ENCODE measurements at places on chromosomes 7 and 10.

GRCh38 chr10:78491812-78492211 is 458.1 kb downstream of the RPS24 start:
- no peak for DNase-seq

- no peak for DNase-seq
These were observed 48.0 kb upstream of the DAGLB start for GRCh38 chr7:6495597-6496262.

DNA sequence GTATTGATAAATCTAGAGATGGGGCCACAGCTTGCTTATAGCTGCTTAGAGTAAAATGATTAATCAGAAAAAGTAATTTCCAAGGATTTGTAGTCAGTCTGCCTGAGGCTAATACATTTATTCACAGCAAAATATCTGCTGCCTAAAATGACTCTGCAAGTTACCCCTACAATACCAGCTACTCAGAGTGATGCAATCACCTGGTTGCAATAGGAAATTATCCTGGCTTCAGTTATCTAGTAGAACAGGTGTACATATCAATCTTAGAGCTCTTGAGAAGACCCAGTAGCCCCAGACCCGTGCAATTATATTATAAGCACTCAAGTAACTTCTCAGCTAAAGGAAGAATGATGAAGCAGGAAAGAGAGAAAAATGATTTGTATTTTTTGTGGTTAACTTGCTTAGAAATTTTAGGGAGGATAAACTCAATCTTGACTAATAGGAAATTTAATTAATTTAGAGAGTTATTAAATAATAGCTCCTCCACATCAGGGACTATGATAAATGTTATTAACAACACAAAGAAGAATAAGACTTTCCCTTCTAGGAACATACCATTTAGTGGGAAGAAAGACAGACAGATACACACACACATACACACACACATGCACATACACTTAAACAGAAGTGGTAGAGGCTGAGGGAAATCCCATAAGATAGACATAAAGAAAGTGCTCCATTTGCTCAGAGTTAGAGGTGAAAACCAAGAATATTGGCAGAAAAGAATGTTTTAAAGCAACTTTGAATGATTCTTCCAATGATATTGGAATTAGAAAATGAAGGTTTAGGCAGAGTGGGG is 140.4 kb upstream of the PRSS1 start:
- no peak for DNase-seq

DNA sequence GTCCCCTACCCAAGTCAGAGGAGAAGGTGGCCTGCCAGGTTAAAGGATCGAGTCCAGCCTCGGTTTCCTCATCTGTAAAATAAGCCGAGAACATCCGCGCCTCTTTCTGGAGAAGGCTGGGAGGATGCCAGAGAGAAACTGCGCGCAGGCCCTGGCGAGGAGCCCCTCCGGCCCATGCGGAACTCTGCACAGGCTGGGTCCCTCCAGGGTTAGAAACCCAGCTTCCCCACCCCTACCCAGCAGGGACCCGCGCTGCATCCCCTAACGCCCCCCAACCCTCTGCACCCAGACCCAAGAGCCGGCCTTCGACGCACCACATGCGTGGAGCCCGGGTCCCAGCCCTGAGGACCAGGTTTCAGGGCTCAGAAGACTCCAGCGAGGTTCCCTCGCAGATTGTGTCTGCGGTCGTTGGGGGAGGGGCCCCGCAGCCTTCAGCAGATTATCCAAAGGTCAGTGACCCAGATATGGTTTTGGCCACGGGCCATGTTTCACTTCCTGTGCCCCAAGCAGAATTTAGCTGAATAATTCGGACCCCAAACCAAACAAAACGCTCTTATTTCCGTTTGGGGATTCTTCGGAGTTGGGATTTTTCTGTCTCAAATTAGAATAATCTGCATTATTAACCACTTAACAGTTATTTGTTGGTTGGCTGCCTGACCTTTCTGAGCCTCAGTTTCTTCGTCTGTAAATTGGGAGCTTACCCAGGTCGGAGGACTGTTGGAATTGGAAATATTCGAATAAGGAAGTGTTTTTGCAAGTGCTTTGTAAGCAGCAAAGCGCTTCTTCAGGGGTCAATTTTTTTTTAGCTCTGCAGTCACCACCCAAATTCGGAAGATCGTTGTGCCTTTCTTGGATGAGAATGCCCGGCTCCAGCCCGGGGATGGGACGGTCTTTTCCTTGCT is 167.7 kb downstream of the UBE2H start:
- DNase-seq: no peak

- no peak for DNase-seq
These were observed 41.0 kb downstream of the ZEB1 start for GRCh38 chr10:31359979-31360378.

DNA sequence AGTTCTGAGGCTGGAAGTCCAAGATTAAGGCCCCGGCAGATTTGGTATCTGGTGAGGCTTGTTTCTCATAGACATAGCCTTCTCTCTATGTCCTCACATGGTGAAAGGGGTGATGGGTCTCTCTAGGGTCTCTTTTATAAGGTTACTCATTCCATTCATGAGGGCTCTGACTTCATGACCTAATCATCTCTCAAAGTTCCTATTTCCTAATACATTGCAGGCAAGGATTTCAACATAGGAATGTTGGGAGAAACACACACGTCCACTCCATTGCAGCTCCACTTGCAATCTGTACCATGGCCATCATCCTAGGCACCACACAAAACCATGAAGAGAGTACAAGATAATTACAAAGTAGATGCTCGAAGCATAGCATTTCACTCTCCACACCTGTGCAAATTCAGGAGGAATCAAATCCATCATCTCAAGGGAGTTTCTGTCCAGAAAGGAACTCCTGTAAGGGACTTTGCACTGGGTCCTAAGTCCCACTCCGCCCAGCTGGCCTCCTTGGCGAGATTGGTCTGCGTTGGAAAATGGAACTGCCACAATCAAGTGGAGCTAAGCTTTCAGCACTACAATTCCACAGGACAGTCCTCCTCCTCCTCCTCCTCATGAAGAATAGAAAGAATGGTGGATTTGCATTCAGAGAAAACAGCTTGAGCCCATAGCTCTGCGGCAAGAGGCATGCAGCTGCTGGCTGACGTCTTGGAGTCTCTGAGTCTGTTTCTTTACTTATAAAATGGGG is 8.8 kb downstream of the DDC start:
- no peak for DNase-seq

DNA sequence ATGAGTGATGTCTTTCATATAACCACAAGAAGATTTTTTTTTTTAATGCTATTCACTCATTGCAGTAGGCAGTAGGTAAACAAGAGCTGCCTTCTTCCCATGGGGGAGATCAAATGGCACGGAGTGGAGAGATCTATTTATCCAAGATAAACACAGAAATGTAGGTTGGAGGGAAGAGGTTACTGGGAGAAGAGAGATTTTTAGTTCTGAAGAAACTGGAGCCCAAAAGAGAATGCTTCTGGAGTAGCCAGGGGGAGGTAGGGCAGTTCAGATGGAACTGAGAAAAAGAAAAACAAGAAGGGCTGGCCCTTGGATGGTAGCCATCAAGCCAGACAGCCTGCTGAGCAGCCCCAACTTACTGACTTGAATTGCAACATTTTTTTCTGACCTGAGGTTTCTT is 270.1 kb upstream of the TPK1 start:
- no peak for DNase-seq

GRCh38 chr10:75497997-75498883 is 66.8 kb downstream of the LRMDA start:
- no peak for DNase-seq

- no peak for DNase-seq
These were observed 7.2 kb downstream of the TAF6 start for GRCh38 chr7:100111914-100112313.

DNA sequence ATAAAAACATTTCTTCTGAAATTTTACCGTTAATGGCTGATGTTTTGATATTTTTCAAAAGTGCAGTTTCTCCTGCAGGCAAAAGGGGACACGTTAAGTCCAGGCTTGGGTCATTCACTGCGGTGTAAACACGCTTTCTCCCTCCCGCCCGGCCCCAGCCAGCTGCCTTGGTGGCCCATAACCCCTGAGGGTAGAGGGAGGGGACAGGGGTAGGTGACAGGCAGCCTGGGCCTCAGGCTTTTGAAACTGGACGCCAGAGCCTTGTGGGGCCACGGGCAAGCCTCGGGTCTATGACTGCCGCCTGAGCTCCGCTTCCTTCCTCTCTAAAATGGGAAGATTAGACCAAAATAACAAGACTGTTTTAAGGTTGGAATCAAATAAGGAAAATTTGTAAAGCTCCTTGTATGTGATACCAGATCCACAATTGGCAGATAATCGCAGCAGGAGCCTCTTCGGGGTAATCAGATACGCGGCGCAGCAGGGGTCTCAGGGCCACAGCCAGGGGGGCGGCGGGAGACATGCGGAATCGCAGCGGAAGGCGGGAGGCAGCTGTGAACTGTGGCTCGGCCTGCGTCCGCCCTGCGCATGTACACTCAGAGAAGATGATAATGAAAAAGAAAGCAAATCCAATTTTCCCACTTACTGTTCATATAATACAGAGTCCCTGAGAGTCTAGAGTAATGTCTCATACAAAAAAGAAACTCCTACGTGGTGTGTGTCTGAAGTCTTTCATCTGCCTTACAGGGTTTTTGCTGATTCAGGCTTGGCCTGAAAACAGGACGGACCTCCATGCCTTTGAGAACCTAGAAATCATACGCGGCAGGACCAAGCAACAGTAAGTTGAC is 138.3 kb downstream of the EGFR start:
- DNase-seq: no peak

DNA sequence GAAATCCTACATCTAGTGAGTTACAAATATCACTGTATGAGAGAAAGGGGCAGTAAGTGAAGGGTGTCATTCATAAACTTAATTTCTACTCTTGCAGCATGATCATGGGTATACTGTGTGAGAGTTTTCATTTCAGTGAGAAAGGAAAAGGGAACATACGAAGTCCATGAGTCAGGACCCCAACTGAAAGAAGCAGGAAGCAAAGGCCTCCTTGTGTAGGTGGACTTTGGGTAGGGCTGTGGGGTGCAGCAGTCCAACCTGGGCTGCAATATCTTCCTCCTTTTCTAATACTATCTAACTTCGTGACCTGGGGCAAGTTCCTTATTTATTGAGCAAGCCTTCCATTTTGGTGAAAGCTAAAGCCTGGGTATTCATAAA is 248.2 kb upstream of the TCF7L2 start:
- DNase-seq: no peak

DNA sequence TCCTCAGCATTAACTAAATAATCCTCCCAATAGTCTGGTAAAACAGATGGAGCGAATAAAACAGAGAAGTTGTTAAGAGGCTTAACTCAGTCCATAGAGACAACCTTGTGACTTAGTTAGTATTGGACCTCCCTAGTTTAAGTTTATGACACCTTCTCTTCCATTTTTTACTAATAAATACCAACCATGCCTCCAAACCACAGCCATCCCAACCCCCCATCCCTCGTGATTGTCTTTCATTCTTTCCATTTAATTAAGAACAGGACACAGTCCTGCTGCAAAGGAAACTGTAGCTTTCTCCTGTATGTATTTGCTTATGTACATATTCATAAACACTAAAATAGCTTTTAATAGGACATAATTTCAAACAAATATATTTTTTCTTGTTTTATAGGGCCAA is 238.2 kb downstream of the SEMA3D start:
- DNase-seq: no peak

- DNase-seq: no peak
These were observed 47.9 kb downstream of the MKI67 start for GRCh38 chr10:128078136-128078969.

DNA sequence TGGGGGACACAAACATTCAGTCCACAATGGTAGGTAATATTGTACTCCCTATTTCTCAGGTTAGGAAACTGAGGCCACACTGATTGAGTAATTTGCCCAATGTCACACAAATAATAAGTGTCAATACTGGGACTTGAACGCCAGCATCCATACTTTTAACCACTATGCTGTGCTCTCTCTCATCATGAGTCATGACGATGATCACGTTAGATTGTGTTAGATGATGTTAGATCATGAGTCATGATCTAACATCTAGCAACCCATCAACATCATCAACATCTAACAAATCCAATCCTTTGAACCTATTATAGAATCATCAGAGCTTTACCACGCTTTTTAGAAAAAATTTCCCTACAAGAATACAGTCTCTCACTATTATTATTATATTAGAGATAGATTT is 28.1 kb upstream of the HERPUD2 start:
- no peak for DNase-seq

- no peak for DNase-seq
These were observed 109.9 kb upstream of the EFCAB10 start for GRCh38 chr7:105691082-105691679.

DNA sequence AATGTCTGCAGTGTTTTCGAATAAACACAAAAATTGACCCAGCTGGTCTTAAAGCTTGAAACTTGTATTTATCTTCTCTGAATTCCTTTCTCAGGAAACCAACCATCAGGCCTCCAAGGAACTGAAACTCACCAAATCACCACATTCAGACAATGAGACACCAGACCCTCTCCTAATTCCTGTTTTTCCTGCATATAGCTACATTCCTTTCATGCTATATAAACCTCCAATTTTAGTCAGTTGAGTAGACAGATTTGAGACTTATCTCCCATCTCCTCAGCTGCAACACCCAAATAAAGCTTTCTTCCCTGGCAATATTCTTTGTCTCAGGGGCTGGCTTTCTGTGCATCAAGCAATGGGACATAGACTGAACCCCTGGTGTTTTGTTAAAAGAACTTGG is 317.0 kb downstream of the CACNA2D1 start:
- no peak for DNase-seq

GRCh38 chr10:38093816-38094157 is 350 bp upstream of the ZNF37A start:
- no peak for DNase-seq

- no peak for DNase-seq
These were observed 80.3 kb upstream of the RET start for GRCh38 chr10:42996588-42996987.

- DNase-seq: no peak
These were observed 140.9 kb downstream of the LHFPL3 start for GRCh38 chr7:104469166-104469820.

DNA sequence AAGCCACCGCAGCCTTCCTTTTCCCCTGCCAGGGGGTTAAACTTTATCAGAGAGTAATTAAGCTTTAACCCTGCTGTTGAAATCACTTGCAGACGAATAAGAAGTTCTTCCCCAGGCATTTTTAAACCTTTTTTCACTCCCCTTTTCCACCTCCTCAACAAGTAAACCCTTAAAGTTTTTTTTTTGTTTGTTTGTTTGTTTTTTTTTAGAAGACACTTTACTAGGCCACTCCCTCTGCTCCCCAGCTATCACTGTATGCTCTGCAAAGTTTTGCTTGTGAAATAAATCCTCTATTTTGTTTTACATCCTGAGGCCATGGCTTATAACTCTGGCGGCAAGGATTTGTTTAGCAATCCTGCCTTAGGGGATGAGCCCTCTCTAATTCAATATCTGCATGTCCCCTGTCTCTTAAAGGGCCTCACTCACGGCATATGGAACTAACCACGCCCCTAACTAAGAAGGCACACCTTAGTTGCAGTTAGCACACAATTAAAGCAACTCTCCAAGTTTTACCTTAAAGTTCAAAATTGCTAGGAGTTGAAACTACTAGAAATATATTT is 1354.7 kb upstream of the LRRTM3 start:
- no peak for DNase-seq

GRCh38 chr10:4708123-4708759 is 117.8 kb upstream of the AKR1E2 start:
- DNase-seq: no peak

GRCh38 chr10:19580691-19581090 is 235.5 kb upstream of the PLXDC2 start:
- DNase-seq: no peak

GRCh38 chr10:18079665-18080295 is 60.4 kb upstream of the CACNB2 start:
- no peak for DNase-seq

GRCh38 chr7:64872351-64873154 is 30.5 kb upstream of the ZNF273 start:
- no peak for DNase-seq

GRCh38 chr7:131222171-131222570 is 105.5 kb upstream of the MKLN1 start:
- DNase-seq: no peak

Data from stimulated activated CD8-positive, alpha-beta memory T cell treated with anti-CD3 and anti-CD28 coated beads, Interleukin-4, amount 100 ng/mL, for 1 hour (primary cell).